Esophagus squamous epithelium (tissue), 5 donors: ENCODE measurements at places on chromosomes 13 and 19.

DNA sequence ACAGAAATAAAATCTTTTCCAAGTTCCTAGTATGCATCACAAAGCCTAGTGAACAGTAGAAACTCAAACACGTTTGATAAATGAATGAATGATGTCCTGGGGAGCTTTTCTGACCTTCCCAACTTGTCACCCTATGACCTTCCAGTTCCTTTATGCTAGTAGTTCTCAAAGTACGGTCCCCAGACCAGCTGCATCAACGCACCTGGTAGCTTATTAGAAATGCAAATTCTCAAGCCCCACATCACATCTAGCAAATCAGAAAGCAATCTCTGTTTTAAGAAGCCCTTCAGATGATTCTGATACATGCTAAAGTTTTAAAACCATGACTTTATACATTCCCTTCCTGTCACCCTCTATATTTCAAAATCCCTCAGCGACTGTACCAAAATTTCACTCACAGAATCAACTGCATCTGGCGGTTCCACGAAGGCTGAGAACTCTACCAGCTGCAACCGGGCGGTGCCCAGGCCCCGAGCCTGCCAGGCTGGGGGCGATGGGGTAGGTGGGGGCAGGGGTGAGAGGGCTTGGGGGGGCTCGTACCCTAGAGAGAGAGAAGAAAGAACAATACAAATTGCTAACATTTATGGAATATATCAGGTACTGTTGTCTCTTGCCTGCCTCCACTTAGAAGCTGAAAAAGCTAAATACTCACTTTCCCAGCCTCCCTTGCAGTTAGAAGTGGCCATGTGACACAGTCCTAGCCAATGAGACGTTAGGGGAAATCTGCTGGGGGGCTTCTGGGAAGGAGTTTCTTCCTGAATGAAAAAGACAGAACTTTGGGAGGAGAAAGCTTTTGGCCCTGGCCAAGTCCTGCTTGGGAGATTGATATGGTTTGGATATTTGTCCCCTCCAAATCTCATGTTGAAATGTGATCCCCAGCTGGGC lies 13.3 kb downstream of the CD37 start:
- no peak for DNase-seq

DNA sequence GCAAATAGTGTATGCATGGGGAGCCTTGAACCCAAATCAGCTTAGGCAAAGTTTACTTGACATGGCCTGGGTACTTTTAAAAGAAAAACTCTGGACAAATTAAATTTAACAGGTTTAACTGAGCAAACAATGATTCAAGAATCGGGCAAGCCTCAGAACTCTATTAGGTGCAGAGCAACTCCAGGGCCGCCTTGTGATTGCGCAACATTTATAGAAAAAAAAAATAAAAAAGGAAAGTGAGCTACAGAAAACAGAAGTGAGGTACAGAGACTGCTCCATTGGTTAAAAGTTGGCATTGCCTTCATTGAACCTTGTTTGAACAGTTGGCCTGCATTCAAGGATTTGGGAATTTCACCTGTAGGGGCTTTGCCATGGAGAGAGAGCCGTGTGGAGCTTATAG lies 421.0 kb upstream of the TSHZ3 start:
- DNase-seq = no peak

DNA sequence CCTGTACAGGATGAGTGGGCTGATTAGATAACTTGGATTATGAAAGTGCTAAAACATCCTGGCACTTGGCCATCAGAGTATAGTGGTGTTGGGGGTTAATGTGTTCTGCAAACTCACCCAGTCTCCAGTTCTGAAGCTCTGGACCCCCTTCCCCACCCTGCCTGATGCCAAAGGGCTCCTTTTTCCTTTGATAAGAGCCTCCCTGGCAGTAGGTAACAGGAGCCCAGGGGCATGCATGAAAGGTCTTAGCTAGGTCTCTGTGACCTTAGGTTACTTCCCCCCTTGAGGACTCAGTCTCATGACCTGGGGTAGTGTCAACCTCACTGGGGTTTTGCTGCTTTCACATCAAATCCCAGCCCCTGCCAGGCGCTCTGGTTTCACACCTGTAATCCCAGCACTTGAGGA lies 2.5 kb downstream of the RPS28 start:
- DNase-seq = no peak

GRCh38 chr19:34994286-34994642 lies 5.9 kb upstream of the GRAMD1A start:
- no peak for DNase-seq

DNA sequence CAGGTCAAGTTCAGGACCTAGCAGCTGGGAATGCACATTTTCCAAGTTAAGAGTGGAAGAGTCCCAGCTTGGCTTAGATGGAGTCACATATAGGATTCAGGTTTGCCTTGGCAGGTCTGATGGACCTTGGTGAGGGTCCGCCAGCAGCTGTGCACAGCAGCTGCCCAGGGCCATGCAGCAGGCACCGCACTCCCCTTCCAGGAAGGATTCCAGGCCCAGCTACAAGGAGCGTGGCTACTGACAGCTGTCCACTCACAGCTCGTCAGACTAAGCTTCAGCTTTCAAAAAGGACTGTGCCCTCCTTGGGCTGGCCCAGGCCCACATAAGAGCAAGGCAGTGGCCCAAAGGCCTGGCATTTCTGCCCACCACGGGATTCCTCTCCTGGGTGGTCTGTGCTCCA lies 68.4 kb downstream of the ALOX5AP start:
- no peak for DNase-seq

- DNase-seq = no peak
These were observed 42.2 kb upstream of the SPACA7 start for GRCh38 chr13:112333756-112334543.

- no peak for DNase-seq
These were observed 230.2 kb downstream of the TDRD3 start for GRCh38 chr13:60627071-60627686.

- no peak for DNase-seq
These were observed 510.7 kb upstream of the SLITRK6 start for GRCh38 chr13:86309881-86310280.

GRCh38 chr19:55809381-55810058 lies 22.3 kb downstream of the NLRP11 start:
- DNase-seq = peak; percentile 21

DNA sequence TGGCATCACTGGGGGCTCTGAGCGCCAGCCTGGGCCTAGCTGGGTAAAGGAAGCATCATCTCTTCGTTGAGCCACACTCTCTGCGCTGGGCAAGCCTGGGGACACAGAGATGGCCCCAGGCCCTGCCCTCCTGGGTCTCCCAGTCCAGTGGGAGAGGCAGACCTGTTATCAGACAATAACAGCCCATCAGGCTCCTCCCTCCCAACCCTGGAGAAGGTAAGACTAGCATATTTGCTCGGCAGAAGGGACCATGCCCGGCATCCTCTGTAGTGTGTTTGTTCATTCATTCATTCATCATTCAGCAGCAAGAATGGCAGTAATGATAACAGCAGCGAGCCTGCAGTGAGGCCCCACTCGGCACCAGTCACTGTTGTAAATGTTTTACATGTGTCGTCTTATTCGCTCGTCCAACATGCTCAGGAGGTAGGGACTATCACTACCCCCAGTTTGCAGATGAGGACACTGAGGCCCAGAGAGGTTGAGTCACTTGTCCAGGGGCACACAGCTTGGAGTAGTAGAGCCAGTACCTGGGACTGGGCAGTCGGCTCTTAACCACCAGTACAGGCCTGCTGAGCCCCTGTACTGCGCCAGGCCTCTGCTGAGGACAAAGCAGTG lies 33.2 kb downstream of the PAK4 start:
- no peak for DNase-seq

- no peak for DNase-seq
These were observed 36.7 kb upstream of the USPL1 start for GRCh38 chr13:30580852-30581502.

DNA sequence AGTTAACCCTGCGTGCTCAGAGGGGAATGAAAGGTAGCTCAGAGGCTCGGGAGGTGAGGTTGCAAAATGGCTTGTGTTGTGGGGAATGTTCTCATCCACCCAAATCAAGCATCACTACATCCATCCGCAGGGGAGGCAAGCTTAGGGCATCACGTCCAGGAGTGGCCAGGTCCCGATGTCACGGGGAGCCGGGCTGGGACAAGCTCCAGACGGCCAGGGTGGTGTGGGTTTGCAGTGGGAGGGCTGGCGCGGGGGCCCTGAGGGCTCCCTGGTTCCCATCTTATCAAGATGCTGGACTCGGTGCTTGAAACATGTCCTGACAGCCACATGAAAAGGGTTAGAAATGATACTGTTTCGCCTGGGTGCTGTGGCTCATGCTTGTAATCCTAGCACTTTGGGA lies 25.8 kb downstream of the EPN1 start:
- DNase-seq = no peak

DNA sequence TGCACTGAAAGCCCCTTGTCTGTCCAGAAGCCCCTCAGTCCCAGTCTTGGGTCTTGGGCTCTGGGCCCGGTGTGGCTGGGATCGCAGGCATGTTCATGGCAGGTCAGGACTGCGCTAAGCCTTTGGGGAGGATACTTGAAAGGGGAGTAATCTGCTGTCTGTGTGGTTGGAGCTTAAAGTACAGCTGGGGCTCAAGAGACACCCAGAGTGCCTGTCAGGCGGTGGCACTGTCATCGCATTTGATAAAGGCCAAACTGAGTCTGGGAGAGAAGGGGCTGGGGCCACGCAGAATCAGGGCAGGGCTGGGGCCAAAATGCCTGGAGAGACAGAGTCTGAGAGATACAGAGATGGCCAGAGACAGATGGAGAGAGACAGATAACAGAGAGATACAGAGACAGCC lies 4.2 kb upstream of the CILP2 start:
- DNase-seq = no peak

- DNase-seq = no peak
These were observed 685.6 kb upstream of the SLITRK1 start for GRCh38 chr13:84567848-84568247.

GRCh38 chr13:106159295-106160195 lies 375.9 kb downstream of the EFNB2 start:
- no peak for DNase-seq
